T-helper 2 cell treated with Interferon-gamma antibody and Interleukin-4, amounts not matched to agents 100 ng/mL and 5 ng/mL, for 36 hours (primary cell): ENCODE measurements at places on chromosomes 7 and 10. TPM values are rescaled to one million over a fixed set of nuclear protein-coding genes. Genes with fewer than 3 reads are reported as not detected.

The PPP1R3C gene
- not detected in 2 replicates for total RNA-seq

The TYSND1 gene
- total RNA-seq, result 14.1 and 14.7 TPM in 2 replicates

The SRI gene
- total RNA-seq, result 191 and 196 TPM in 2 replicates

The EFCAB10 gene
- not detected in 2 replicates for total RNA-seq

The OR2A7 gene
- 3.9 TPM in 2 replicates for total RNA-seq

The CHST3 gene
- 0.02 and 0.05 TPM in 2 replicates for total RNA-seq

The GATA3 gene
- 161 and 163 TPM in 2 replicates for total RNA-seq

The HOXA9 gene
- not detected in 2 replicates for total RNA-seq

The OPALIN gene
- total RNA-seq, result not detected in 2 replicates

The SLC13A4 gene
- total RNA-seq, result not detected in 2 replicates

The FOXP2 gene
- not detected in 2 replicates for total RNA-seq

The NFE2L3 gene
- 26.4 and 26.6 TPM in 2 replicates for total RNA-seq

The TMEM178B gene
- total RNA-seq, result 0.43 and 0.80 TPM in 2 replicates

The CALCR gene
- total RNA-seq, result not detected in 2 replicates

The ETV1 gene
- 0.07 and 0.41 TPM in 2 replicates for total RNA-seq

The FBH1 gene
- 66.0 and 69.4 TPM in 2 replicates for total RNA-seq

The MYO1G gene
- total RNA-seq, result 533 and 534 TPM in 2 replicates

The MBL2 gene
- not detected in 2 replicates for total RNA-seq

The C10orf143 gene
- total RNA-seq, result 3.9 and 4.9 TPM in 2 replicates
